Activated CD4-positive, alpha-beta T cell treated with anti-CD3 and anti-CD28 coated beads, Interleukin-2, amount 50 U/mL, for 24 hours (primary cell): ENCODE measurements at places on chromosomes 11 and 22.

- no peak for DNase-seq
Measured at GRCh38 chr11:121513807-121514206, 61.0 kb upstream of the SORL1-AS1 start.

DNA sequence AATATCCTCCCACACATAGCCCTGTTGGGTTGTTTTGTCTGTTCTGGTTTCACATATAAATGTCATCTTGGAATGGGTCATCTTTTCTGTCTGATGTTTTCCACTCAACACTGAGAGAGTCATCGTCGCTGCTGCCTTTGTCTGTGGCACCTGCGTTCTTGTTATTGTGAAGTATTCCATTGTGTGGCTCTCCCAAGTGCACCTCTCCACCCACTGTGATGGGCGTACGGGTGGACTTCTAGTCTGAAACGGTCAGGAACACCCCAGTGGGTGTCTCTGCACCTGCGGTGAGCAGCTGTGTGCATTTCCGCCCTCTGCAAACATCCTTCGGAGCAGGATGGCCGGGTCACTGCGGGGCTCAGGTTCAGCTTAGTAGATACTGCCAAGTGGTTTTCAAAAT is 34.5 kb upstream of the RTL6 start:
- no peak for DNase-seq

DNA sequence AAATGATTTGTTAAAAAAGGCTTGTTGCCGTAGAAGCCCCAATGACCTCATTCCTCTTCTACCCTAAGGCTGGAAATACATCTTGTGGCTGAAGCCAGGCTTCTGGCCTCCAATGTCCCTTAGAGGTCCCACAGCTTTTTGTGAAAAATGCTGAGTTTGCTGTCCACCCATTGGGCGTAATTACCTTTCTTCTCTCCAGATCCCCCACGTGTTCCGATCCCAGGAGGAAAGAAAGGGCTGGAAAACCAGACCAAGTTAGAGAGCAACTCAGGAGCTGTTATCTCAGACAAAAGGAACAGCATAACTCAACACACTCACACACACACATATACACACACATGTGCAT is 154.2 kb downstream of the MIAT start:
- no peak for DNase-seq

DNA sequence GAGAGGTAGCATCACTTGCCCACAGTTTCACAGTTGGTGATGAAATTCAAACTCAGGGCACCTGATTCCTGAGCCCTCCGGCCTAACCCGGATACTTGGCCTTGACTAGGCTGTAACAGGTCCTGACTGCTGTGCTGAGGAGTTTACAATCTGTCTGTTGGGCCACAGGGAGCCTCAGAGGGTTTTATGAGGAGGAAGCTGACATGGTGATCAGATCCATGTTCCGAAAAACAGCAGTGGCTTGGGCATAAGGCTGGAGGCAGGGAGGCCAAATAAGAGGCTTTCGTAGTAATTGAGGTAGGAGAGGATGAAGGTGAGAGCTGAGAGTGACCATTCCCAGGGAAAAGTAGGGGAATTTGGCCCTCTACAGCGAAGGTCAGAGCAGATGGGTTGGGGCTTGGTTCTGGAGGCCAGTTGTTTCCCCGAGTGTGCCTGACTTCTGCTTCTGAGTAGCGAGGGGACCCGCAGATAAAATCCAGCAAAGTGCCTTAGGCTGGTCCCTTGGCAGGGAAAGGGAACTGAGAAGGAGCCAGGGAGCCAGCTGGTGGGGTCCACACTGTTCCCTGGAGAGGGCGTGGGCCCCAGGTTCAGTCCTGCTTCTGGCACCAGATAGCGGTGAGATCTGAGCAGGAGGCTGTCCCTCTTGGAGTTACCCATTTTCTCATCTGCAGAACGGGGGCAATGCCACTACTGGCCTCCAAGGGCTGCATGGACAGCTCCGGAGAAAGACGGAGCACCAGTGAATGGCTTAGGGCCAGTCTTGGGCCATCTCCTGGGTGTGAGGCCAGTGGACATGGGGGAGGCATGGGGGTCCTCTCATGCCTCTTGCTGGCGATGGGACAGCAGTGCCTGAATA is 6.5 kb downstream of the PRDM11 start:
- DNase-seq: no peak
